ENCODE measurements at places on chromosomes 4 and X.

- DNase-seq, result no peak
These were observed 73.5 kb downstream of the CLCN5 start for GRCh38 chrX:49995795-49996455.

- DNase-seq, result no peak
These were observed 8.7 kb upstream of the PDHA2 start for GRCh38 chr4:95831166-95831565.

DNA sequence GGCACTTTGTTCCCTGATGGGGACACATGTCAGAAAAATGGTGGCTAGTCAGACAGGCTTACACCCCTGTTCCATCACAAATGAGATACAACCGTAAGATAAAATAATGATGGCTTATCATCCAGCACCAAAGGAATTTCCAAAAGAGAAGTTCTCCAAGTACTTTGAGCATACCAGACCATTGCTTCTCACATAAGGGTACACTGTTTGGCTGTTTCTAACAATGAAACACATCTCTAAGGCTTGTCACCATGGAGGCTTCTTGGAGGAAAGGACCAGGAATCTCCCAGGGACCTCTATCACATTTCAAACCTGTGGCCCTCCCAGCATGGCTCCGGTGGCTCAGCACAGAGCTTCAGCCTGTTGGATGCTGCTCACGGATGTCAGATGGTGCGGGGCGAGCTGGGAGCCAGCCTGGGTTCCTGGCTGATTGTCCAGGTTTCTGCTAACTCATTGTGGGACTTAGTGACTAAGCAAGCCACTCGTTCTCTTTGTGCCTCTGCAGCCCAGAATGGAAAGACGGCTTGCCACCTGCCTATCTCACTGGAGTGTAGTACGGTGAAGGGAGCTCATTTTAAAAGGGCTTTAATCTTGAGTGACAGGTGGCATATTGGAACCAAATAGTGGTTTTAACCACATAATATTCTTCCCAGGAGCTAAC lies 54.5 kb downstream of the FHDC1 start:
- DNase-seq, result no peak

GRCh38 chrX:37781814-37782213 lies 2.0 kb downstream of the CYBB start:
- no peak for DNase-seq

DNA sequence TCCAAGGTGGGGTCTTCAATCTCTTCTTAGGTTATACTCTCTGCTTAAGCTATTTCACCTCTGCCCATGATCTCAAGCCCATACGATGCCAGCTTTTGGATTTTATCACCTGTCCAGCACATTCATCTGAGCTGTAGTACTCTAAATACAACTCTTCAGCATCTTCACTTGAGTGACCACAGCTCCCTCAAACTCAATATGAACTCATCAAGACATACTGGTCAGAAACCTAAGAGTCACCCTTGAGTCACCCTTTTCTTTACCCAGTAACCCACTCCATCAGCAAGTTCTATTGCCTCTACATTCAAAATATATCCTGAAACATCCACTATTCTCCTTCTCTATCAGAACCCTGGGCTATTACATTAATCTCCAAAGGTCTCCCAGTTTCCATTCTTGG lies 69.4 kb downstream of the DCHS2 start:
- no peak for DNase-seq

DNA sequence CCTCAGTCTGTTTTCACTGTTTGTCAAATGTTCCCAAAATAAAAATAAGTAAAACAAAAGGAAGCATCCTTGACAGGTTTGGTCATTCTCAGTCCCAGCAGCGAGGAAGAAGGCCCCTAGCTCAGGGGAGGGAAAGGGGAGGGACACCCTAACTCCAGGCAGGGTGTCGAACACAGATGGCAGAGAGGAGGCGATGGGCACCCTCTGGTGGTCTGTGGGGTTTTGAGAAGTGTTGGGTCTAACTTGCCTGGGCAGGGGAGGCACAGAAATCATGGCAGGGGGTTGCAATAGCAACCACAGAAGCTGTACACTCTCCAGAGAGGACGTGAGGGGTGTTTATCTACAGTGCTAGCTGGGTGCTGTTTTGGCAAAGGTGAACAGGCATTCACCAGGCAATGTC lies 229.8 kb upstream of the SFRP2 start:
- DNase-seq, result peak; percentile 8

- no peak for DNase-seq
These were observed 70.2 kb downstream of the CXXC4 start for GRCh38 chr4:104424475-104424941.

GRCh38 chrX:20181598-20182329 lies 40.1 kb upstream of the EIF1AX start:
- DNase-seq, result no peak

- DNase-seq, result peak; percentile 11
These were observed 182.7 kb downstream of the KDR start for GRCh38 chr4:54942721-54943120.

- no peak for DNase-seq
These were observed 27.4 kb downstream of the NOCT start for GRCh38 chr4:139042981-139043460.

- no peak for DNase-seq
These were observed 326.0 kb downstream of the FBXW7 start for GRCh38 chr4:152209772-152210493.

GRCh38 chrX:2691543-2692220 lies 587 bp downstream of the CD99 start:
- peak; percentile 50 for DNase-seq

DNA sequence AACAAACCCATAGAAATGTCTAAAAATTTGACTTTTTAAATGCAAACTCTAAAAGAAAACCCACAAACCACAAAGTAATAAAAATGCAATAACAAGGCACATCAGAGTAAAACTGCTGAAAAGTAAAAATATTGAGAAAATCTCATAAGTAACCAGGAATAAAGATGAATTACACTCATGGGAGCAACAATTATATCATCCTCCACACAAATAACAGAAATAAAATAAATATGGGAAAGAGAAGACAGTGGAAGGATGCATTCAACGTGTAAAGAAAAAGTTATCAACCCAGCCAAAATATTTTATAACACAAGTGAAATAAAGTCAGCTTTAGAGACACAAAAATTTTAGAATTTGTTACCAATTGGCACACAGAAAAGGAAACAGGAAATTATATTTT lies 1420.2 kb downstream of the PCDH18 start:
- no peak for DNase-seq

GRCh38 chrX:69210581-69210980 lies 45.3 kb upstream of the PJA1 start:
- no peak for DNase-seq

- no peak for DNase-seq
These were observed 172.9 kb upstream of the GALNT7 start for GRCh38 chr4:172995704-172996103.

GRCh38 chrX:70175338-70175737 lies 1.9 kb upstream of the DGAT2L6 start:
- no peak for DNase-seq

GRCh38 chr4:169492436-169493163 lies 119.8 kb downstream of the NEK1 start:
- peak; percentile 71 for DNase-seq

- no peak for DNase-seq
These were observed 1.8 kb downstream of the TBC1D25 start for GRCh38 chrX:48541140-48541814.

- no peak for DNase-seq
These were observed 93.7 kb upstream of the DHRSX start for GRCh38 chrX:2594491-2594890.

DNA sequence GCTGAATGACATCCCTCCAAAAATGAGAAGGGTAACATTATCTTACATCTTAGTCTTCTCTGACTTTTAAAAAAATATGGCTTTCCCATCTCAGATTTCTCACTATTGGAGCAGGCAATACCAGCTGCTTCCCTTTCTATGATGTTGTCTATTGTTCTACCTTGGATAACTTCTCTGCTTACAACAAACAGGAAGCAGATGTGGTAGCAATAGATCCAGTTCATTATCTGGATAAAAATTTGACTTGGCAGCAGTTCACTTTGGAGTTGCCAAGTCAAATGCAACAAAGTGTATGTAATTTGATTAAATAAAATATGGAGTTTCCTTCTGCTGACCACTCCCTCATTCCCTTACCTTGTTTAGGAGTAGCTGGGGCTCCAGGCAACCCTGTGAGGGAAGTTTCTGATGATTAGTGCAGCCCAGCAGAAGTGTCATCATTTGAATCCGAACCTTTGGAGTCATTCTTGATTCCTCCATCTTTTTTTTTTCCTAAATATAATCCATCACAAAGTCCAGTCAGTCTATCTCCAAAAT lies 72.0 kb upstream of the GPRIN3 start:
- no peak for DNase-seq

DNA sequence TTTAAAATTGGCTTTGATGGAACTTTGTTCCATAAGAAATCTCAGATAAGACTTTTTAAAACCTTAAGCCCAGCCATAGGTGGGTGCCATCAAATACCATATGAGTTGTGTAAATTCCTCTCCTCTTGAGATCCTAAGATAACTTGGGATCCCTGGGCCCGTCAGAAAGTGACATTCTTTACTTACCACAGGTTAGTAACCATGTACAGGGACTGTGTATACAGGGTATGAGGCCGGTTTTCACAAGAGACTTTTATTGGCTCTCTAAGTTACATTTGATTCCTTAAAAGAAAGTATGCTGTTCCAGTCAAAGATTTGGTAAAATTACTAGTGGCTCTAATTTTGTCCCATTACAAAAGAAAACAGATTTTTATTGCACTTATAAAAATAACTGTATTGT lies 110.1 kb downstream of the APOOL start:
- no peak for DNase-seq

DNA sequence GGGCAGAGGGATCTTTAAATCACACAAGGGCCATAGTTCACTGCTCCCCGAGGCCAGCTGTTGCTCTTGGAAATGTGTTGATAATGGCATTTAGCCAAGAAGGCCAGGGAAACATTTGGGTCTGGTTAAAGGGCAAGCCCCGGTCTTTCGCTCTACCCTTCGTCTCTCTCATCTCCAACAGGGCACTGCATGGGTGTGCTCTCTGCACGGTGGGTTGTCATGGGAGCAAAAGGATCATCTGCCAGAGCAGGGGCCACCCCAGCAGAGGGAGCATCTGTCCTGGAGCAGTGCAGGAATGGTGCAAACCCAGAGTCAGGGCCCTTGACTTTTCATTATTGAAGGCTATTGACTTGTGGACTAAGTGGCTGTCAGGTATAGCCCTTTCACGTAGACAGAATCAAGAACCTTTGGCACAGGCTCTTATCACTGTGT lies 22.7 kb upstream of the PGRMC2 start:
- peak; percentile 62 for DNase-seq

GRCh38 chr4:187125062-187125461 lies 401.4 kb upstream of the FAT1 start:
- no peak for DNase-seq

GRCh38 chrX:16511796-16512776 lies 137.9 kb upstream of the S100G start:
- peak; percentile 70 for DNase-seq

DNA sequence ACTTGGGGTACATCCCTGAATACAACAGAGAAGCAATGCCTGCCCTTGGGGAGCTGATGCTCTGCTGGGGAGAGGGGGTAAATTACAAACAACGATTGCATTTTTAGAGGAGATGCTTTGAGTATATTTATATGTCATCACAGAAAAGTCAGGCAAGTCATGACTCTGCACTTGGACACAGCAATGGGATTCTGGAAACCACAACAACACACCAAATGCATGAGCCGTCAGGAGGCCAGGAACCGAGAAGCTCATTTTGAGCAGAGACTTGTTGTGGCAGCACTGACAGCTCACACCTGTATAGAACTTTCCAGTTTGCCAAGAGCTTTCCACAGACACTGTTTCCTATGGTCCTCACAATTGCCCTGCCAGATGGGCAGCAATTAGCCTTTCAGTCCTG lies 113.2 kb upstream of the RBPJ start:
- no peak for DNase-seq

DNA sequence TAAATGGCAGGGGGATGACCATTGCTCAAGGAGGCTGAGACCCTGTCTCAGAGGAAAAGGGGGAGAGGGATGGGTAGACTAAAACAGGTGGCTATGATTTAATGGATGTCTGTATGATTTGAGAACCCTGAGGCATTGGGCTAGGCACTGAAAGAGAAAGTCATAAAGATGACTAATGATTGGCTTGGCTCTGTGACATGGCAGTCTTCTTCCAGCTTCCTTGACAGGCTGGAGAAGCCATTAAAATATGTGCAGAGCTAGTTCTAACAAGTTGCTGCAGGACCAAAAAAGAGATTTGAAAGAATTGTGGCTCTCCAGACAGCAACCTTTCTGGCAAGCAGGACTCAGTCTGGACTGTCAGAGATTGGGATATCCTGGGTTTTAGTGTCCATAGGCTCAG lies 53.6 kb downstream of the AMER1 start:
- no peak for DNase-seq

DNA sequence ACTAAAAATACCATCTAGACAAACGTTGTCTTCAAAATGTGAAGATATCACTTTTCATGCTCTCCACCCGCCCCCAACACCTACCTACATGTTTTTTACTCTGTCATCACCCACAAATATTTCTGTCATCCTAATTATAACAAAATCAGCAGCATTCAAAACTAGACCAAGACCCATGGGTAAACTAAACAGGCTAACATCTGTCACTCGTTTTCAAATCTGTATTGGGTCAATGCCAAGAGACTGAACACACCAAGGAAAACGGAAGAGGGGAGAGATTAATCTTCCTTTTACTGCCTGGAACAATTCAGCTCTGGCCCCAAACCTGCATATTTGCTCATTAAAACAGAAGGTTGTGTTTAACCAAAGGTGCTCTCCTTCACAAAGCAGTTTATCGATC lies 17.5 kb downstream of the FAM184B start:
- no peak for DNase-seq

GRCh38 chr4:187128976-187129375 lies 405.3 kb upstream of the FAT1 start:
- peak; percentile 2 for DNase-seq

- DNase-seq, result no peak
These were observed 188.4 kb downstream of the GASK1B start for GRCh38 chr4:157984285-157984911.

DNA sequence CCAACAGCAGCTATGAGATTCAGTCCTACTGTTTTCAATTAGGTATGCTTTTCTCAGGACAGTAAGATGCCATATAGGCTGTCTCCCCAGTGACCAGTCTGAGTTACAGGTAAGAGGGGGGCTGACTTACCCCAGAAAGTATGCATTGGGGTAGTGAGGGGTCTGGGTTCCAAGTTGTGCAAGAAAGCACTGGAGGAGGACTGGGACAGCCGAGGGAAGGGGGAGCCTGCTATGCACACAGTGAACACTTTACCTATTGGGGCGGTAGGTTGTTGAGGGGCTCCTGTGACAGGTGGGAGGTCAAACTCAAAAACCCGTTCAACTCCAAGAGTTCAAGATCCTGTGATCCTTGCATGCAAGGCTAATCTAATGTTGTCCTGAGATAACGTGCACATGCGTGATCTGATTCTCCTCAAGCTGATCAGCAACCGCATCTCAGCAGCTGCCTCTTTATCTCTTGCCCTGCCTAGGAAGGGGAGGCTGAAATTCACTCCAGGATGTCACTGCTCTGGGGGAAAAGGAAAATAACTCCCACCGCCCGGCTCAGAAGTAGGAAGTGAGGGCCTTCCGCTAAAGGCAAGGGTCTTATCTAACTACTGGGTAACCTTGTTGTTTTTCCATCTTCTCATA lies 108.8 kb upstream of the KIT start:
- no peak for DNase-seq

- peak; percentile 43 for DNase-seq
These were observed 9.9 kb downstream of the TNIP2 start for GRCh38 chr4:2745981-2746806.

- DNase-seq, result peak; percentile 9
These were observed 33.3 kb downstream of the IL2 start for GRCh38 chr4:122423246-122423645.

Measured in choroid plexus epithelial cell (primary cell).